ENCODE measurements at places on chromosomes 11 and 22.

DNA sequence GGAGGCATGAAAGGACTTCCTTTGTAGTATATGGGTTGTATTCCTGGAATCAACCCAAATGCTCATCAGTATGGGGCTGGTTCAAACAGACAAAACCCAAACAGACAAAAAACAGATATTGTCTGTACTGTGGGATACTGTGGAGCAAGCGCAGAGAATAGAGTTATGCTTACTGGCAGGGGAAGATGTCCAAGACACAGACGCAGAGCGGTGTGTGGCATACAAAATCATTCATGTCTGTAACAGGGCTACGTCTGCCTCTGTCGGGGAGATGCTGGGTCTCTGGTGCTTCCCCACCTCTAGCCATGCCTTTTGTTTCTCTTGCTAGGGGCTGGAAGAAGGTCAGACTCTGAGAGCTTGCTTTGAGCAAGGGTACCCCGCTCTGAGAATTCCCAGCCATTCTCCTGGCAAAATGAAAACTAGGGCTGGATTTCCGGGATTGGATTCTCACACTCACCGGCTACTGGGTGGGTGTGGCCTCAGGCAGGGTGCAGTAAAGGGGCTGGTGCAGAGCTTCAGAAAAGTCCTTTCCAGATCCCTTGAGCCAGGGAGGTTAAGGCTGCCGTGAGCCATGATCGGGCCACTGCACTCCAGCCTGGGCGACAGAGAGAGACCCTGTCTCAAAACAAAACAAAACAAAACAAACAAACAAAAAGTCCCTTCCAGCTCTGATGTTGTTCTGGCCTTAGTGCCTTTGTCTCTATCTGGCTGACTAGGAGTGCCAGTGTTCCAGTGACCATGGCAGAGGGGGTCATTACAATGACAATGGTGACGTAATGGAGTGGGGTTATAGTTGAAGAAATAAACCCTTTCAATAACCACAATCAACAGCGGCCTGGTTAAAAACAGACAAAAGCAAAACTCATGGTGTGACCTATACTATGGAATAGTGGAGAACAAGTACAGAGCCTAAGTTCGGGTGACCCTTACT lies 2.9 kb upstream of the ABCC8 start:
- no peak for DNase-seq

GRCh38 chr11:67273260-67273990 lies 7.2 kb downstream of the GRK2 start:
- no peak for DNase-seq

DNA sequence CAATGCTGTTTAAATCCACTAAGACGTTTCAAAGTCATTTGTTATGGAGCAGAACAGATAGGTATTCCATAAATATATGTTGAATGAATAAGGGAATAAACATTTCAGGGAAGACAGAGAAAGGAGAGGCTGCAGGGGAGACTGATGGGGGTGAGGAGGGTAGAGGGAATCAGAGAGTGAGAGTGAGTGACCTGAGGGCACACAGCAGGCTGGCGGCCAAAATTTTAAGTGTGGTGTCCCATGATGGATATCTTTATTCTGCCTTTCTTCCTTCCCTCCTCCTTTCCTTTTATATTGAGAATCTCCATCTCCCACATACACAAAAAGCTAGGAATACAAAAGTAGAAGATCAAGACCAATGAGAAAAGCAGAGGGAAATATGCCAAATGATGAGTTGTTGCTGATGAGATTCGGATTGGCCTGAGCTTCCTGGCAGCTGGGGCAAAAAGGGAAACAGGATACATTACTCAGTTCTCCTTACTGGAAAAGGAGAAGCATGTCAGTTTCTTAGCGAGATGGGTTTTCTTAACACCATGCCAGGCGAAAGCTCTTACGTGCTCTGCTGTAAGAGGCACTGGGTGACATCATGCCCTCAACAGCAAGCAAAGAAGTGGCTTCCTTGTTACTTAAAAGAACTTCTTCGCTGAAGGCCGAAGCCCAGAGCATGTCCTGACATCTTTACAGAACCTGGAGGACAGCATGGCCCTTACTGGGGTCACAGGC lies 11.2 kb upstream of the CYTH4 start:
- DNase-seq = no peak

DNA sequence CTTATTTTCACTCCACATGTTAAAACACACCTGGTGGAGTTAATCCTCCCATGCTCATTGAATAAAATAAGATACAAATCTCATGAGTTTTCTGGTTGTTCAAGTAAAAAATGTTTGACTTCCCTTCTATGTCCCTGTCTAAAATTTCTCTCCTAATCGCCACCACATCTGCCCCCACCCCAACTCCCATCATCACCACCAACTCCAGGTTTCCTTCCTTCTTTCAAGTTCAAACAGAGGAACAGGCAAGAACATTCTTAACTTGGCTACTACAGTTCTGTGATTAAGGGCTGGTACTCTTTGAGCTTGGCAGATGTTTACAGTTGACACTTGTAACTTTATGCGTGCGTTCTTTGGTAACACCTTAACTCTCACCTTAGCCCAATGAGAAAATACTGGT lies 9.1 kb upstream of the PSMA1 start:
- no peak for DNase-seq

GRCh38 chr22:46281866-46282678 lies 14.3 kb downstream of the TTC38 start:
- DNase-seq = no peak

All from GM04503 (cell line).